ENCODE measurements at places on chromosomes 7 and 10.

DNA sequence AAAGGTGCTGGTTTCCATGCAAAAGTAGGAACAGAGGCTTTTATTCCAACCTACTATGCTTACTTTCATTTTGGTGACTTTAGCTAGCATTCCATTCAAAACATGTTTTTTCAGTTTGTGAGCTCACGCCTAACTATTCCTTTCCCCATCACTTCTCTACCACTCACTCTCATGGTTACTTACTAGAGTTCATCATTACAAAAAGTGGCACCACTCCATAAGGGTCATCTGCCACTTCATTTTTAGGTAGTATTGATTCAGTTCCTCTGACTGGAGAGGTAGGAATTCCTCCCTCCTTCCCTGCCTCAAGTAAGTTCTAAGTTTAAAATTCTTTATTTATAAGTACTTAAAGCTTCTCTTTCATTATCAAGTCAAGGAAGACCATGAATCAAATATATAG lies 543.1 kb downstream of the HTR7 start:
- no peak for DNase-seq

DNA sequence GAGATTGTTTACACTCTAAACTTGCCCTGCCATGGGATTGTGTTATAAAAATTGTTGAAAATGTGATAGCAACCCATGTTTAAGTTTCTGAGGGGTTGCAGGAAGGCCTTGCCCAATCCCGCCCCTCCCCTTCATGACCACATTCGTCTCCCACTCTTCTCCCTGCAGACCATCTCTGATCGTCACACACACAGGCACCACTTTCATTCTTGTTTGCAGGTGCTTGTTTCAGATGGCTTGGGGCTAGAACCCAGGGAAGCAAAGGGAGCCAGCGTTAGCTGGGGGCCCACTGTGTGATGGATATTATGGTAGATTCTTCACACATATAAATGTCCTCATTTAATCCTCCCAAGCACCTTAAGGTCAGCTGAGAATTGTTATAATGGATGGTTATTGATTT lies 286.7 kb upstream of the HABP2 start:
- DNase-seq = no peak

- no peak for DNase-seq
These were observed 34.2 kb upstream of the TARP start for GRCh38 chr7:38307640-38308039.

DNA sequence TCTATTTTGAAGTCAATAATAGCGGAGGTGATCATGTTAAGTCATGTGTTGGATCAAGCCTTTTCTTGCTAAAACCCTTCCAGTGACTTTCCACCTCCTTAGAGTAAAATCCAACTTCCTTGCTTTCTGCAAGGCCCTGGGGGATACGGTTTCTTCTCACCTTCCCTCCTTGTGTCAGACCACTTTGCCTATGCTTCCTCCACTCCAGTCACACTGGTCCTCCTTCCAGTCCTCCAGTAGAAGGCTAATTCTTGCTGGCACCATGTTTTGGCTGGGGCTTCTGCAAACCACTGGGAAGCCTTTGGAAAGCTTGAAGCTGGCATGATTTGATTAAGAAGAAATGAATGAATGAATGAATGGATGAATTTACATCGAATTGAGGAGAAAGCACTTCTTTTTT lies 169.5 kb downstream of the PLXDC2 start:
- DNase-seq = no peak

DNA sequence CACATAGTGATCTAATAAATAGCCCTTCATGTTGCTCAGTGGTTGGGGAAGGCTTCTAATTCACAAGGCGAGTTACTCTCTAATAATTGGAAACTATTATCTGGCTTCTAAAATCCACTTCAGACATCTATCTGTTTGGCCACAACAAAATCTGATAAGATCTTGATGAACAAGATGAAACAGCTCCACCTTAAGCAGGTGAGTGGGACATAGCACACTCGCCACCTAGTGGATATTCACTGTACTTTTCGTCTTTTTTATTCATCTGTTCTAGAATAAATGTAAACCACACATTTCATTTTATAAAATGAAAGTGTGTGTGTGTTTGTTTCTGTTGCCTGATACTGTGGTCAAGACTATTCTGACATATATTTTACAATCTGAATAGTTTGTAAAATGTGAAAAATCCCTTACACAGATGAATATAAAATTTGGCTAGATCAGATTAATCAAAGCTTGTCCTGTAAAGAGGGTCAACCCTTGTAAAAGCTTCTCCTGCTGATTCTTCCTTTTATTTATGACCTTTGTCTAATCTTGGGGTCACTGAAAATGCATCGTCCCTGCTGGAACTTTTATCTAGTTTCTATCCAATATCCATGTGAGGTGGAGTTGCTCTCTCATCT lies 26.5 kb upstream of the CNTNAP2 start:
- DNase-seq = peak; percentile 56

- no peak for DNase-seq
These were observed 21.1 kb upstream of the FOXI2 start for GRCh38 chr10:127715782-127716378.

DNA sequence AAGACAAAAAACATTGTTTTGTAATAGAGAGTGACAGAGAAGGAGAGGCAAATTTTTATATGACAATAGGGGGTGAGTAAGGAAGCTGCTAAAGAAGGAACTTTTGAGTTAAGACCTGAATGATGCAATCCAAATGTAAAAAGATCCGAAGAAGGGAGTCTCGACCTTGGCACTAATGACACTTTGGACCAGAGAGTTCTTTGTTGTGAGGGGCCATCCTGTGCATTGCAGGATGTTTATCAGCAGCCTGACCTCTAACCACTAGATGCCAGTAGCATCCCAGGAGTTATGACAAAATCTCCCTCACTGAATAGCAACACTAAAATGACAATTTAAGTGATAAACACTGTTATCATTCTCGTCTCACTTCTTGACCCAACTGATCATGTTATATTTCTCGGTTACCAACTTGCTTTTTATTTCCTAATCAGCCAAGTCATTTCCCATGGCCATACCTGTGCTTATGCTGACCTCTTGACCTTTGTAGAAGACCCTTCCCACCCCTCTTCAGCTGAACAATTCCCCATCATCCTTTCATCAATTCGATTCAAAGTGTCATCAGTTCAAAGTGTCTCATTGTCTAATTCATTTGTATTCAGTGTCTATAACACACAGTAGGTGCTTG lies 30.0 kb downstream of the DGKI start:
- no peak for DNase-seq

DNA sequence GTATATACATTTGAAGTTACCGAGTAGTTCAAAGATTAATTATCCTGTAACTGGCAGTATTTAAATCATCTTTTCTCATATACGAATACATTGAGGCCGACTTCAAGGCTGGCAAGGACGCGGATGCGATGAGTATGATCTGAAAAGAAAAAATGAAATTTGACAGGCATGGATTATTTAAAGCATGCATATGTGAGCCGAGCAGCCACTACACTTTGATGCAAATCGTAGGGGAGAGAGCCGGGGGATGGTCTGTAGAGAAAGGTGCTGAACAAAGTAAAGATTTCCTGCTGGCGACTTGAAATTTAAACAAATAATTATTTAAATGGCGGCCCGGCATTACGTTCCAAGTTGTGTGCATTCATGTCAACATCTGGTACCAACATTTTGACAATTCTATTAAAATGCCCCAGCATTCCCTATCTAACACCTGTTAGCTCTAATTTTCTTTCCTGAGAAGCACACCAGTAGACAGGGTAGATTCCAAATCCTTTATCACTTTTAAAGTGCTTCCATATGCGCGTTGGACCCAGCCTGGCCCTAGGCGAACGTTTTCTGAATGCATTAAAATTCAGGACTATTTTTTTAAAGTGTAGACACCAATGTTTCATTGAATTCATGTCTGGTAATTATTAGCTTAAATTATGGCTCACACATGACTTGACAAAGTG lies 188.7 kb downstream of the EMX2 start:
- no peak for DNase-seq

DNA sequence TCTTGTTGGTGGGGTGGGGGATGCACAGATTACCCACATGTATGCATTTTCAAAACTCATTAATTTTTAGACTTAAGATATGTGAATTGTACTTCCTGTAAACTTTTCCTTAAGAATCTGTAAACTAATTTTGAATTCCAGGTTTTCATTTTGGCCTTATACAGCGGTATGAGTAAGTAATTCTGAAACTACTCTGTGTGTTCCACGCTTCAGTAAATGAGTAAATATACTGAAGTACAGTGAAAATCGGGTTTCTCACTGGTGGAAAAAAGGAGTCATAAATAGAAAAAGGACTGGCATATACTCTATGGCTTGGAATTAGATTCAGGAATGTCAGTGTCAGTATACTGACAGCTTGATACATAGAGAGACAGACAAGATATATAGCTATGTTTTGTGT lies 72.8 kb downstream of the CTTNBP2 start:
- no peak for DNase-seq

GRCh38 chr10:43759216-43759615 lies 110.5 kb upstream of the ZNF32 start:
- DNase-seq = no peak

DNA sequence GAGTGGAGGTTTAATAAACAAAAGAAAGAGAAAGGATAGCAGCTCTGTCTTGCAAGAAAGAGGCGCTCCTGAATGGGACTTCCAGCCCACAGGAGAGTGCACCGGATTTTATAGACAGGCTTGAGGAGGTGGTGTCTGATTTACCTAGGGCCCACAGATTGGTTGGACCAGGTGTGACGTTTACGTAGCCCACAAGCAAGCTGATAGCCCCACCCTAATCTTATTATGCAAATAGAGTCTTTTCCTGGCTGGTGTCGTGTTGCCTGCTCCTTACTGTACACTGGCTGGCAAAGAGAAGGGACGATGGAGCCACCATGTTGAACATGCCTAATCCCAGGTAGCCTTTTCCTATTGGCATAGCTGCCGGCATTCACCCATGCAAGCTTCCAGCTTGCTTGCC lies 319.7 kb upstream of the POM121L12 start:
- DNase-seq = no peak
